ENCODE measurements at places on chromosomes 13 and 19.

- DNase-seq, result no peak
These were observed 833.2 kb upstream of the KLHL1 start for GRCh38 chr13:70941454-70941853.

GRCh38 chr19:18946918-18947317 lies 5.9 kb upstream of the HOMER3 start:
- DNase-seq, result no peak

DNA sequence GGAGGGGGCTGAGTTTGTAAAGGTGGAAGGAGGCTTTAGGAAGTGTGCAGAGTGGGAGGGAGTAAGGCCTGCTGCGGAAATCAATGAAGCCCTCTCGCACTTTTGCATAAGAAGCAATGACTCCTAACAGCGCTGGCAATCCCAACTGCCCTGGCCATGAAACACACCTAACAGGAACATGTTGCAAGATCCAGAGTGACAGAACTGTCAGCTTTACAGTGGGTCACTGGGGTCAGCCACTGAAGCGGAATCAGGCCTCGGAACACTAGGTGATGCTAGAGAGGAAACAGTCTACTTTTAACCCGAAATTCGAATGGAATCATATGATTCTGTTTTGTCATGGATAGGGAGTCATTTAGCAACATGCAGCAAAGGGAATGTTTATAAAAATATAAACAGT lies 54.4 kb downstream of the FGF14 start:
- DNase-seq, result no peak

DNA sequence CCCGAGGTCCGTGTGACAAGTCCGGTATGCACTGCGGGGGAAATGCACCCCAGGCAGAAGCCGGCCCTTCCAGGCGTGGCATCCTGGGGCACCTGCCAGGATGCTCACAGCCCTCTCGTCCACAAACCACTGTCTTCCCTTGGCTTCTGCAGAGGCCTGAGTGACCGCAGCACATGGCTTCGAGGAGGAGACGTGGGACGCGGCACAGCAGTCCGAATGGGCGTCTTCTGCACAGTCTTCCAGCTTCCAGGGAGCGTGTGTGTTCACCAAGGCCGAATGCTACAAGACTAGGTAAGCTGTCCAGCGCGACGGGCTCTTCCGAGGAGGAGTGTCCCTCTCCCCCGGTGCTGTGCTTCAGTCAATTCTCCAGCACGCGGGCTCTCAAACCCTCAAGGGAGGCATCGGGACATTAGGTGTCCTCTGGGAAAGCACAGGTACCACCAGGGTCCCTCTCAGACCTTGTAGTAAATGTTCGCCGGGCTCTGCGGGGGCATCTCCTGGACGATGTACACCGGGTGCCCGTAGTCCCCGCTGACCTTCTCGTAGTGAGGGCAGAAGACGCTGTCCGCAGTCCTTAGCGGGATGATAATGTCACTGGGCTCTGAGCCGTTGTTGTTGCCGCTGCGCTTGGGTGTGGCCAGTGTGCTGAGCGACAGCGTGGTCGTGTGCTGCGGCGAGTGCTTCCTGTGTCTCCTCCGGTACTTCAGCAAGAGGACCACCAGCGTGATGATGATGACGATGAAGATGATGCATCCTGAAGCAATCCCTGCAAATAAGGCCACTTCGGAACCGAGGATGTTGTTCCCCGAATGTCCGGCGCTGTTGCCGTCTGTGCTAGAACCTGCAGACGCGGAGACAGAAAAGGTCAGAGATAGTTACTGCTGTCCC lies 42.6 kb downstream of the EFNB2 start:
- DNase-seq, result no peak

GRCh38 chr13:20988033-20988908 lies 73.1 kb downstream of the LATS2 start:
- no peak for DNase-seq

- DNase-seq, result no peak
These were observed 33.4 kb downstream of the RFX2 start for GRCh38 chr19:6076675-6077463.

DNA sequence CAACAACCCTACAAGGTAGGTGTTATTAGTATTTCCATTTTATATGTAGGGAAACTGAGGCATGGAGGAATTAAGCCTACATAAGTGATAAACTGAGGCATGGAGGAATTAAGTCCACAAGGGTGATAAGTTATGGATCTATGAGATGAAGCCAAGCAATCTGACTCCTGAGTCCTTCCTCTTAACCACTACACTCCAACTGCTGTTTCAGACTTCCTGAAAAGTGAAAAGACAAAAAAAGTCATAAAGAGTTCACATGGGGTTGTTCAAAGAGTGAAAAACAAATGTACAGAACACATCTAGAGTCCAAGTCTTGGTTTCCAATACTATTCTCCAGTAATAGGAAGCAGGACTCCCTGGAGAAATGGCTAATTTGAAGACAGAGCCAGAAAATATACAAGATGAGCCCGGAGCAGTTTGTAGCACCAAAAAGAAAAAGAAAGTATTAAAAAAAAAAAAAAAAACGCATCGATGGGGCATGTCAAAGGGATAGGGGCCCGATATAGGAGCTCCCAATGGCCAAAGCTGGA lies 12.1 kb downstream of the CRYL1 start:
- no peak for DNase-seq

GRCh38 chr13:108463340-108463739 lies 166.1 kb upstream of the MYO16 start:
- no peak for DNase-seq

- no peak for DNase-seq
These were observed 24.4 kb downstream of the MYO1F start for GRCh38 chr19:8552810-8553209.

DNA sequence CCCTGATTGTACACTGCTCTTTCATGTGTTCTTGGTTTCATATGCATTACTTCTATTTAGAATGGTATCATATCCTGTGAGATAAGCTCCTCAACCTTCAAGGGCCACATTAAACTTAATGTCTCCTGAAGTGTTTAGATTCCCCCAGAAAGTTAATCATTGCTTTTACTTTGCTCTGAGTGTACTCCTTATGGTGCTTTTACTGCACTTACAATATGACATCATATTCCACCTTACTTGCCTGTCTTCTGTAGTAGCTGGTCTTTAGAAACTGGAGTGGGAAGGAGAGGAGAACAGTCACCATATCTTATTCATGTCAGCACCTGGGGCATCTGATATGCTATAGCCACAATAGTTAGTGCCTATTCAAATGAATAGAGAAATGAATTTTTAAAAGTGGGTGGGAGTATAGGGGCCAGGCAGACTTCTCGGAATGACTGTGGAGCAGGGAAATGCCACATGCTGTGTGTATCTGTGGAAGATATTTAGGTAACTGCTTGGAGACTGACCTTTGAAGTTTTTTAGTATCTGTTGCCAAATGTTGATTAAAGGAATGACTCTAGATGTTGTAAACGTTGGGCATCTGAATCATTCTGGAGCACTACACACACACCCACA lies 40.2 kb downstream of the SLAIN1 start:
- no peak for DNase-seq

- no peak for DNase-seq
These were observed 297.2 kb downstream of the DCT start for GRCh38 chr13:94182185-94182761.

DNA sequence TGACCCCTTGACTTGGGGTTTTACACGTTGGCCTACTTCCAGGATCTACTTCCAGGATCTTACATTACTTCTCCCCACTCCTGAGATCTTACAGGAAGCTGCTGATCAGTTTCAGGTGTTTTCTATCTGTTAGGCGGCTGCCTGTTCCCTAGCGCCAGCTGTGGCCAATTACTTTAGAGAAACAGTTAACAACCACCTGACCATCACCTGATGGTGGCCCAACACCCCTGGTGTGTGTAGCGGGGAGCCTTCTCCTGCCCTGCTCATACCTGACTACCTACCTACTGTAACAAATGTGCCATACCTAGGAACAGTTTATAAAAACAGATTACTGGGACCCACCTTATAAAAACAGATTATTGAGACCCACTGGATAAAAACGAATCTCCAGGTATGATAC lies 2.8 kb upstream of the POP4 start:
- DNase-seq, result no peak

- no peak for DNase-seq
These were observed 38.7 kb downstream of the ATP11A start for GRCh38 chr13:112728375-112729126.

GRCh38 chr19:55635334-55635717 lies 5.5 kb upstream of the ZNF580 start:
- no peak for DNase-seq

- DNase-seq, result no peak
These were observed 114.3 kb downstream of the TEX26 start for GRCh38 chr13:31046711-31047279.

DNA sequence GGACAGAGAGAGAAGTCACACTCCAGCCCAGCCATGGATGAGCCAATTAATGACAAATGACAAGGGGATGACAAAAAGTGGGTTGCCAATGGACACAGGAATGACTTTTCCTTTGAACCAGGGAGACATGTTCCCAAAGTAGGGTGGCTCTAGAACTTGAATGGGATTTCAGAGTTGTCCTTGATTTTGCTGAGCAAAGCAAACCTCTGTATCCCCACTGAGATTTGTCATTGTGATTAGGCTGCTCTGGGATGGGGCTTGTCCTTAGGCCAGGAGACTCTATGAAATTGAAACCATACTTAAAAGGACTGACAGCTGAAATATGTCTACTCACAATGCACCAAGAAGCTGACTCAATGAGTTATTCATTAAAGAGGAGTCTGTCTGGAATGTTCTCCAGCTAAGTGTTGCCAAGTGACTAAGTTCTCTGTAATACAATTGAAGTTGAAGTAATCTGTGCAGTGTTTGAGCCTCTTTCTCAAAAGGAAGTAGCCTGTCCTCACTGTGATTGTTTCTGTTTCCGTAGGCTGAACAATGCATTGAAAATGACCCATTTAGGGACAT lies 69.0 kb upstream of the PCDH9 start:
- no peak for DNase-seq

- DNase-seq, result no peak
These were observed 47.9 kb downstream of the RUBCNL start for GRCh38 chr13:46339035-46339666.

GRCh38 chr19:1826557-1827521 lies 14.8 kb upstream of the ATP8B3 start:
- DNase-seq, result no peak

GRCh38 chr13:29140277-29140676 lies 320.1 kb downstream of the MTUS2 start:
- no peak for DNase-seq

DNA sequence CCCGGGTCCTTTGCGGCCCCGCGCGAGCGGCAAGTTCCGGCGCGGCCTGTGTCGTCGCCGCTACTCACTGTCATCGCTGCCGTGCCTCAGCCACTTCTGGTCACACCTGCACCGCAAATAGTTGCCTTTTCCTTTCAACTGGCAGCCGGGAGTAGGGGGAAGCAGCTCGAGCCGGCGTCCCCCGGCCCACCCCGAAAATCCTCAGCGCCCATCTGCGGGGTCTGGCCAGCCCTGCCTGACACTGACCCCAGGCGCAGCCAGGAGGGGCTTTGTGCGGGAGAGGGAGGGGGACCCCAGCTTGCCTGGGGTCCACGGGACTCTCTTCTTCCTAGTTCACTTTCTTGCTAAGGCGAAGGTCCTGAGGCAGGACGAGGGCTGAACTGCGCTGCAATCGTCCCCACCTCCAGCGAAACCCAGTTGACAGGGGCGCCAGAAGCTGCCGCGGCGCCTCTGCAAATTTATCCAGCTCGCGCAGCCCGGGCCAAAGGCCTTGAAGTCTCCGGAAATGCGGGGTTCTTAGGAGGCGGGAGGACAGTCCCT lies 1.7 kb downstream of the PDX1 start:
- no peak for DNase-seq

DNA sequence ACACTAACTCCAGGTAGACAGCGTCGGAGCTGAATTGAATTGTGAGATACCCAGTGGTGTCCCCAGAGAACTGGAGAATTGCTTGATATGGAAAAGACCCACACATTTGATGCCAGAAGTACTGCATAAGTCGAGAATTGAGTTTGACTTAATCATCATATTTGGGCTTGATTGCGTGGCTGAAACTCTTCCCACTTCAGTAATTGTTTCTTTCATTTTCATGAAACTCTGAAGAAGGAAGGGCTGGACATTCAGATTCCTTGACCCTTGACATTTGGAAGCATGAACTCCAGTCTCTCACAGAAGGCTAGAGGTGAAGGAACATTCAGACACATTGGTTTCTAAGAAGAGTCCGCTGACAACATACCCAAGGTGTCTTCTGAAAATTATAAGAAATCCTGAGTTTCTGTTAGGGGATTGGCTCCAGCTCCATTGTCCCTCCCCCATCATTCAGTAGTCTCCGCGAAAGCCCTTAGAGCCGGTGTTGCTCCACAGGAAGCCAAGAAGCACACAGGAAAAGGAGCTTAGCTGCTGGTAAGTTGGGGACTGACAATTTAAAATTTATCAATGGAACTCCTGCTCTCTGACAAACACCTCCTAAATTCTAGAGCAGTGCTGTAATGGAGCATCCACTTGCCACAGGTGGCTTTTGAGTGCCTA lies at the start of gene FPR2:
Gene FPR2, plus strand, starts transcription at position 484 of the 660 bp plus-strand sequence. CDS start 7,479 bp downstream, outside the sequence.
- DNase-seq, result no peak

DNA sequence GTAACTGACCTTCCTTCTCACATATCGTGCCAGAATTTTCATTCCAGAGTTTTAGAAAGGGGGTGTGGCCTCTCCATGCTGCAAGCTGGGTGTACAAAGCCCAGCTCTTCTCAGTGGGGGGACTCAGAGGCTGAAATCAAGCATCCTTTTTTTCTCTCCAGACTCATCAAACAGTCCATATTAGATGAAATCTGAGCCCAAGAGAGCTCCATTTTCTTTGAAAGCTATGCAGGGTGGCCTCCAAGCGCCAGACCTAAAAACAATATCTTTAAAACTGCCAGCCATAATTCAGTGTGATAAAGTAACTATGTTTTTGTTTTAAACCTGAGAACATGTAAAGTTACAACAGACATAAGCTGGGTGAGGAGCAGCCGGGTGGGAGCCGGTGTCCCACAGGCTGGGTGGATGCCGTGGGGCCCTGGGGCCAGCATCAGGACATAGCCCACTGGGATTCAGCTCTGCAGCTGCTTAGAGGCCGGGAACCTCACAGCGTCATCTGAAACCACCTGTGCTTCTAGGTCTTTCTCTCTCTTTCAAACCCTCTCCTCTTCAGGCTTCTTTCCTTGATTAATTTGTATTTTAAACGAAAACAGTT lies 249.2 kb downstream of the ZNF536 start:
- DNase-seq, result no peak

- no peak for DNase-seq
These were observed 425.5 kb downstream of the RFC3 start for GRCh38 chr13:34243403-34243802.

- no peak for DNase-seq
These were observed 143.6 kb downstream of the OXGR1 start for GRCh38 chr13:96850538-96851145.

GRCh38 chr13:58953638-58954037 lies 1210.1 kb downstream of the DIAPH3 start:
- DNase-seq, result no peak
